ENCODE measurements at places on chromosomes 5 and 9.
A peak's percentile ranks its signal among the peaks of the same experiment; 100 is the strongest.

DNA sequence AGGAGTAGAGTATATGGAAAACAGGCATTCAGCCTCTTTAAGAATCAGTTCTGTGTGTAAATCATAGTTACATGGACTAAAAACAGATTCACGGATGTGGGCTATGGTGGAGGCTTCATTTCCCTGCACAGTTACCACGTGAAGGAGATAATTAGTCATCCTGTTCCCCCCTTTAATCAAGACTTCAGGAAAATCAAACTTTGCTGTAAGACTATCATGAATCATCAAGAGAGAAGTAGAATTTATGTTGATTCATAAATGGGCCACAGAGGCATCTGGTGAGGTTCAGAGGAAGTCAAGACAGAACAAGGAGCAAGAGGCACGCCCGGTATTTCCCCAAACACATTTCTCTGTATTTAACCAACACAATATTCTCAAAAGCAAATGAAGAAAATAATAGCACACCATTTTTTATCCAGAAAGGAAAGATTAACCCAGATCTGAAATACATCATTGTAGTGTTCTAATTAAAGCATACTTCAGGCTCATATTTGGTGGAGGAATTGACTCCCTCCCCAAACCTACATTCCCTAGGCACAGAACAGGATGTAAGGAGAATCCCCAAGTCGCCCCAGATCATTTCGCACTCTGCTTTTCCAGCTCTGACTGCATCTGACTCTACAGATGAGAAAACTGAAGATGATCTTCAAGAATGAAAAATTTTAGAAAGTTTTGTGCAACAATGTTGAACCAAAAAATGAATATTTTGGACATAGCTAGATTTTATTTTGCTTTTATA lies 175.8 kb upstream of the GAS1 start:
- no peak for DNase-seq

GRCh38 chr9:8856396-8857067 lies 1057.0 kb upstream of the DMAC1 start:
- DNase-seq = no peak

DNA sequence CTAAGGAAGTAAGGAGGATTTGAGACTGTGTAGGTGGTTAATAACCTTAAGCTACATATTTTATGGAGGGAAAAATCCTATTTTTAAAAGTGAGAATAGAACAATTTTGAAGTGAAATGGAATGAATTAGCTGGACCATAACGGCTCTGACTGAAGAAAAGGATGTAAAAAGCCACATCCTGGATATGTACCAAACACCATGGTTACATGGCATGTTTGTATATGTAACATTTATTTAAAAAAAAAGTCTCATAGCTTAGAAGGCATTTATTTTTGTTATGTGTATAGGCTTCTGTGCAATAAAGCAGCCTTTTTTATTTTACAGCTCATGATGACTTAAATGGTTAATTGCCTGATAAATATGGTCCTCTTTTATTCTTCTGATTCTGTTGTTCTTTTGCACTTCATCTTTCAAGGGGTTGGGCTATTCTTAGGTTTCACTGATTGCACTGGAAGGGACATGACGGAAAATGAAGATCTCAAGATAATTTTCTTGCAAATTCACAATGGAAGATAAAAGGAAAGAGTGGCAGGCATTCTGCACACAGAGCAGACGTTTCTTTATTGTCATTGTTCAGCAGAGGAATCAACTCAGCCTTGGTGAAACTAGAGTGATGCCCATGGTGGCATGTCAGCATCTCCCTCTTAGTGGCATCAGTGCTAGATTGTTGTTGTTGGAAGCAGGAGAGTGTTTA lies 63.1 kb downstream of the DOCK8 start:
- no peak for DNase-seq

DNA sequence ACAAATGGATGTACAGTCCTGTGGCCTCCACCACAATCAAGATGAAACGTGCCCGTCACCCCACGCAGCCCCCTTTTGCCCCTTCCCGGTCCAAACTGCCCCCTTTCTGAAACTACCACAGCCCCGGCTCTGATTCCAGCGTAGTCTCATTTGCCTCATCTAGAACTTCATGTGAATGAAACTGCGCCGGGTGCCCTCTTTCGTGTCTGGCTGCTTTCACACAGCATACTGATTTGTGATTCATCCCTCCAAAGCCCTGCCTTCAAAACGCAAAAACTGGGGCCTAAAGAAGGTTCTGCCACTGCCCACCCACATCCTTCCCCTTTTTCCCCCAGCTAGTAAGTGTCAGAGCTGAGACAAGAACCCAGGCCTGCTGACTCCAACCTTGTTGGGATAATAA lies 31.5 kb upstream of the NCS1 start:
- DNase-seq = no peak

DNA sequence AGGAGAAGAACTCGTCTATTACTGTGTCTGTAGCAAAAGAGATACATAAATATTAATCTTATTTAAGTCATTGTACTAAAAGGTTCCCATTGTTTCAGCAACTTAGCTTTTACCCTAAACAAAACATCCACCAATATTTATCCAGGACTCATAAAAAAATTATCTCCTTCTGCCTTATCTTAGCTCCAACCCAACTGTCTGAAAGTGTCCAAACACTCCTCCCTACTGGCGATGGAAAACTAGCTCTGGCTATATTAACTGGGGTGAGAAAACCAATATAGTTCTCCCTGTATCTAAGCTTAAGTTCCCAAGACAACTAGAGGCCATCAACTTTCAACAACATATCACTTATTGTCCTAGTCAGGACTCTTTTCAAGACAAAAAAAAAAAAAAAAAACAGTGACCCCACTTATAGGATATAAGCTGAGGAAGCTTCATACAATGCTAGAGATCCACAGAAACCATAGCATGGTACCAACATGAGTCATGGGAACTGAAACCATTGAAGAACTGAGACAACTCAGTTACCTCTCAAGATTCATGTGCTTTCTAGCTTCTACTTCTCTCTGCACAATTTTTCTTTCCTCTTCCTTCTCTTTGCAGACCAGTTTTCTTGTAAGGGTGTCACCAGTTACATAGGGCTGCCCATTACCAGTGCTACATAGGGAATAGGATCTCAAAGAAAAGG lies 150.7 kb upstream of the RASA1 start:
- no peak for DNase-seq

DNA sequence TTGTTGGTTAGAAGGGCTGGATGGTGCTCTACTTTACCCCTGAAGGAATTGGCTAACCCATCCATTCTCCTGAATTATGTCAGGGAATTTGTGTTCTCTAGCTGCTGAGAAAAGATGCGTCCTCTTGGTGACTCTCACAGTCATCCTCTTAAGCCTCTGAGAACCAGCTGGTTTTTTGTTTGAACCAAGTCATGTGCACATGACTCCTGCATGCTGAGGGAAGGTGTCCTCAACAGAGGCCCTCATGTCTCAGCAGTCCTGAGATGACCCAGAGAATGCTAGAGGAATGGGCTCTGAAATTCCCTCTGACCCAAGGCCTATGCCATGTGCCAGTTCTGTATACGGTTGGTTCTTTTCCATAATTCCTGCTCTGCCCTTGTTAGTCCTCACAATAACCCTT lies 10.4 kb upstream of the C5orf63 start:
- DNase-seq = no peak

DNA sequence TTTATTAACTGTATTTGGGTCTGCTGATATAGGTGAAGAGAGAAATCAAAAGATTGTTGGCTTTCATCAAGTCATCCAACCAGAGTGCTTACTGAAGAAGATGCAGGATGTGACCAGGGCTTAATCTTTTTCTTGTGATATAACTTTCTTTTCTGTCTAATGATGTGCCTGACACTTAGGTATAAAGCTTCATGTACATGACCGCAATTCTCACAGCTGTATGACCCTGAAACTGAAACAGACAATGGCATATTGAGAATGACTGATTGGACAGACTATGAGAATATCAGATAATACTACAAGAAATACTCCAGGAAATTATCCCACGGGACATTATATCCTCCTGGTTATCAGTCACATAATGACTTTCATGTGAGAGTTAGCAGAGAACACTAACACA lies 32.5 kb upstream of the FAM174A start:
- DNase-seq = no peak

- DNase-seq = no peak
Measured at GRCh38 chr9:134136118-134136995, 475 bp downstream of the WDR5 start.

DNA sequence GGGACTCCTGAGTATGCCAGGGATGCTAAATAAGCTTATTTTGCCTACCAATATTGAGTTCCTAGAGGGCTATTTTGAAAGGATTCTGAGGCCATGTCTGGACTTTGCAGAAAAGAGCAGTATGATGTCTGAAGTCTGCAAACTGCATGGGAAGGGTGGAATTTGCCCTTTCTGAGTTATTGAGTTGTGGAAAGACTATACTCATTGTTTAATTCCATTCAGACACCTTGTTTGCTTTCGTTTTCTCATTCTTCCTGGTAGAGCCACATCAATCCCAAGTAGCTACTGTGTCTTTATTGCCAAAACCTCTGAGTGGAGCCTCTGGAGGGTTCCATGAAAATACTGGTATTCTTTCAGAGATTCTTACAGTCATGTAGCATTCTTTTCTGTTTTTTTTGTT lies 50.9 kb upstream of the PPP1R2B start:
- DNase-seq = no peak

- DNase-seq = no peak
Measured at GRCh38 chr5:90571147-90571773, 12.7 kb downstream of the ADGRV1 start.

GRCh38 chr5:54915466-54916027 lies 69.8 kb downstream of the ESM1 start:
- DNase-seq = no peak

GRCh38 chr5:164498438-164498837 lies 993.0 kb downstream of the MAT2B start:
- DNase-seq = no peak

GRCh38 chr5:86997516-86997915 lies 270.2 kb upstream of the RASA1 start:
- no peak for DNase-seq

GRCh38 chr5:72505539-72506157 lies 1.6 kb downstream of the ZNF366 start:
- no peak for DNase-seq

- DNase-seq = peak; percentile 76
Measured at GRCh38 chr5:176596689-176597416, 13.1 kb downstream of the GPRIN1 start.

- no peak for DNase-seq
Measured at GRCh38 chr9:35939679-35940250, 18.2 kb downstream of the OR2S2 start.

DNA sequence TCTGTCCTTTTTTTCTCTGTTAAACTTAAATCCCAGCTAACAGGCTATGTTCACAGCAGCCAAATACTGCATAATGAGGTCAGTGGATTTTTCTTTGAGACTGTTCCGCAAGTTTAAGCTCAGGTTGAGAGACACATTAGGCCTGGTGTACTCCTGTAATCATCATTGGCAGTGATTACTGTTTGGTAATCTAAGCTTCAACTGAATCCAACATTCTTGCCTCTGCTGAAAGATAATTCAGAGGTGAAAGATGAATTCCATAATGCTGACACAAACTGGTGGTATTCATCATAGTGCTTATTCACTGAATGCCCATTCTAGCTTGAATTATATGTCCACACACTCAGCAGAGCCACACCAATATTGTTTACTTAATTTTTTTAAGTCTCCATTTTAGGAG lies 108.5 kb downstream of the NFIB start:
- no peak for DNase-seq

GRCh38 chr9:80571953-80572352 lies 1000.2 kb downstream of the TLE4 start:
- DNase-seq = no peak

DNA sequence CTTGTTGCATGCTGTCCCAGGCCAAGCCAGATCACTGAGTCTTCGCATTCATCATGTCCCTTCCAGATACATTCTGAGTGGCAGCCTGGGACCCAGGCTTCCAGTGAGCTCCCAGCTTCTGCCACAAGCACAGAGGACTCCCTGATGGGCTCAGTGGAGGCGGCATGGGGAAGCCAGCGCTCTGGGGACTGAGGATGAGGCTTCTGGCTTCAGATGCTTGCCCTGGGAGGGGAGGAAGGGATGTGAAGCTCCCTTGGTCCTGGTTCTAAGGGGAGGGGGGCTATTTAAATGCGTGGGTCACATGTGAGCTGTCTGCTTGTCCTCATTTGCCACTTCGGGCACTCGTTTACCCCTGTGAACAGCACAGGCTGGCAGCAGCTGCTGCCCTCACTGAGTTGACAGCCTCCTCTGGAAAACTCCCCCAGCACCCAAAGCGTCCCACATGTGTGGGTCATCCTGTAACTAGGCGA lies 174.0 kb downstream of the NR3C1 start:
- DNase-seq = no peak

- no peak for DNase-seq
Measured at GRCh38 chr5:22577006-22577405, 276.1 kb downstream of the CDH12 start.

DNA sequence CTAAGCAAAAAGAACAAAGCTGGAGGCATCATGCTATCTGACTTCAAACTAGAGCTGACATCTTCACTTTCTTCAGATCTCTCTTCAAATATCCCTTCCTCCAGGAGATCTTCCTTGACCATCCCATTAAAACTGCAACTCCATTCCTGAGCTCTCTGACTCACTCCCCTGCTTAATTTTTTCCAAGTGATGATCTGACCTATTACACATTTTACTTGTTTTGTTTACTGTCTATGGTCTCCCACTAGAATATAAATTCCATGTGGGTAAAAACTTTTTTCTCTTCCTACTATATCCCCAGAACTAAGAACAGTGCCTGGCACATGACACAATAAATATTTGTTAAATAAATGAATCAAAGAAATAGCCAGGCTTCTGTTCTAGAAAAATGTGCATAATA lies 87.5 kb downstream of the SLIT3 start:
- DNase-seq = no peak

GRCh38 chr5:10599862-10600284 lies 36.0 kb downstream of the ANKRD33B start:
- DNase-seq = no peak

GRCh38 chr5:102762095-102762534 lies 7.0 kb downstream of the PAM start:
- no peak for DNase-seq

- DNase-seq = no peak
Measured at GRCh38 chr5:116542619-116543018, 32.0 kb downstream of the SEMA6A start.

- DNase-seq = no peak
Measured at GRCh38 chr9:80922544-80922943, 766.8 kb downstream of the TLE1 start.

GRCh38 chr5:148791696-148792095 lies 34.7 kb upstream of the ADRB2 start:
- DNase-seq = no peak

DNA sequence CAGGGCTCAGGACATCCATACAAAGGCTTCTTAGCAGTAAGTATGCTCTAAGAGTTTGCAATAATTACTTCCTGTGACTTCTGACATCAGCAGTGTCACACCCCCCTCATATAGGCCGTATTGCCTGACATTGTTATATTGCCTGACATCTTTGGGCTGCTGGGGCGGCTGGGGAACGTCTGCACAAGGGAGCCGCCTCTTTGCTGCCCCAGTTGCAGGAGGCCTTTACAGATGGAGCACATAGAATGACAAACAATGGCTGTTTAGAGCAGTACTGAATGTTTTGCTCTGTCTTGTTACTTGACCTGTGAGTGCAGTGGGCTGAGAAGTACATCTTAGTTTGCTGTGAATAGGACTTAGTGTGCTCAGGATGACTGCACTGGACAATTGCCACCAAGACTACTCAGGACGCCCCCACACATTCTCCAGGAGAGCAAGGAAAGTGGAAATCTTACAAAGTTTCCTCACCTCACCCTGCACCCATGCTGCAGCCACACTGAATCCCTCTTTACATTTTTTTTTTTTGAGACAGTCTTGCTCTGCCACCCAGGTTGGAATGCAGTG lies 65.4 kb upstream of the SPOCK1 start:
- DNase-seq = no peak
